ENCODE measurements at places on chromosomes 4 and X. TPM values are rescaled to one million over a fixed set of nuclear protein-coding genes. Genes with fewer than 3 reads are reported as not detected.
A peak's percentile ranks its signal among the peaks of the same experiment; 100 is the strongest.

Gene FAM9B
- total RNA-seq = not detected

Gene XKRX
- 0.35 TPM for total RNA-seq

Gene FAM53A
- 0.65 TPM for total RNA-seq

Gene GAGE1
- total RNA-seq = not detected

Gene HGFAC
- not detected for total RNA-seq

- H3K4me3 ChIP-seq = no peak overlapping the region
- H3K27ac ChIP-seq = no peak overlapping the region
- no peaks in the 10 kb centered on the region for H3K27me3 ChIP-seq
- H3K4me1 ChIP-seq = no peaks in the 10 kb centered on the region
Measured at GRCh38 chr4:130183766-130184165, 1087.8 kb downstream of the C4orf33 start.

DNA sequence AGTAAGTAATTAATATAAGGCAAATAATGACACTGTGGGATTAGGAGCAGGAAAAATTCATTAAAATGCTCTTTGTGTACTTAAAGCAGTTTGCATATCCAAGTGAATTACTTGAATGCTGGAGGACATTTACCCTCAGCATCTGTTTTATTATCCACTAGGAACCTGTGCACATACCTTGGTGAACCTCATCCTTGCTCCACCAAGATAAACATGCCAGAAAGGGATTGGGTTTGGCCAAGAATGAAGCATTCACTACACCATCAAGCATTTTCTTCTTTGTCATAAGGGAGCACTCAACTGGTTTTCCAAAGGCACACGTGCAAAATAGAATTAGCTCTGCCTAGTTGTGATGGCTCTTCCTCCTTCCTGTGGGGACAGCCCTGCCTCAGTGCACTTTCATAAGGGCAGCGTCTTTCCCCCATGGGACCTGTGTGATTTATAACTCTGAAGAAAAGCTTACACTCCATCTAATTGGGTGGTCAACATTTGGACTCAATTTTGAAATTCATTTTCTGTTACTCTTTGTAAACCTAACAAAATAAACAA, 291.7 kb downstream of the USP46 start:
- H3K36me3 ChIP-seq = no peaks in the 10 kb centered on the region
- H3K27ac ChIP-seq = no peak overlapping the region
- H3K4me1 ChIP-seq = no peaks in the 10 kb centered on the region
- H3K27me3 ChIP-seq = no peaks in the 10 kb centered on the region
- H3K4me3 ChIP-seq = no peak overlapping the region

DNA sequence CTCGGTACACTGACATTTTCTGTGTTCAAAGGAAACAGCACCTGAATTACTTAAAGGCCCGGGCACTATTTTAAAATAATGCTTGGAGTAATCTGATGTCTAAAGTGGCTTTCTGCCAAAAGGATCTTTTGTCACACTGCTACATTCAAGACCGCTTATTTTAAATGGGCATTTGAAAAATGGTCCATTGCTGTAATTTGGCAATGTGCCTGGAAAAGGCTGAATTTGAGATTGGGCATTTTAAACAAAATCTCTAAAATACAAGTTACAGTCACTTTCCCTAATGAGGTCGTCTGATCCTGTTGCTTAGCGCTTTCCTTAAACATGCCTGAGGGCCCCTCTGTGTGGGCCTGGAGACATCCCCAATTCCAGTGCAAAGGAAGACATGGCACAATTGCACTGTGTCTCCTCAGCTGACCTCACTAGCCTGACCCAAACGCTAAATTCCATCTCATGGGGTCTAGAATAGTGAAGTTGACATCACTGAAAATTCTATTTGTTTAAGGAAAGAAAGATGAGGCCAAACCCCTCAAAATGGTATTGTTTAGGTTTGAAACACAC, 214.2 kb downstream of the GPC3 start:
- H3K4me1 ChIP-seq = no peaks in the 10 kb centered on the region
- H3K36me3 ChIP-seq = no peaks in the 10 kb centered on the region
- no peak overlapping the region for H3K27ac ChIP-seq

DNA sequence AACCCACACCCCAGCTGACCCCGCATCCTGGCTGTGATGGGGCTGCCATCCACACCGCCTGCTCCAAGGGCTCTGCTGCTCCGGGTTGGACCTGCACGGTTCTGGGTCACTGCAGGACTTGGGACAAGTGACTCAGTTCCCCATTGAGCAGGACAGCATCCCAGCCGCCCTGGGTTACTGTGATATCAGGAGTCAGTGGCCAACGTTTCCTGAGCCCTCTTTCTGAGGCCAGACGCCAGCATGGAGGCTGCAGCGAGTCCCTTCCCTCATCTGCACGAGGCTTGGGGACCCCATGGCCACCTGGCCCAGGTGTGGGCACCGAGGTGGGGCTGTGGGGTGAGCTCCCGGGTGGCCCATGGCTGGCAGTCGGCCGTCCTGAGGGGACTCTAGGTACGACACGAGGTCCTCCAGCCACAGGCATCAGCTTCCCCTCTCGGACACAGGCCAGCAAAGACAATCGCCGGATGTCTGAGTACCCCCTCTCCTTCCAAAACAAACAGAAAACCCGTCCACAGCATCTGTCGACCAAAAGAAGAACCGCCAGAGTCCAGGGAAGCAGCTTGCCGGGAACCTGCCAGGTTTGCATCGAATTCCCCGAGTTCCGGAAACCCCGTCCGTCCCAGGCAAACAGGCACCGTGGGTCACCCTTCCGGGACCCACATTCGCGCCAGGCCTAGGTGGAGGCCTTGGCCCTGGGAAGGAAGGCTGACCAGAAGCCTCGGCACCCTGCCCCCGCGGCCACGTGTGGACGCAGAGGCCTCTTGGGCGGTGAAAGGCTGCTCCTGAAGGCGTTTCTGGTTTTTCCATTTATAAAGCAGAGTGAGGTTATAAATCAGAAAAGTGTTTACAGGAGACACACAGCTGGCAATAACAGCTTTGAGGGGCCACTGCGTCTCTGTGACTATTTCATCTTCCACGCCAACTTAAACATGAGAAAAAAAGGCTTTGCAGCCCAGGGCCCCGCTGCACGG, 136.0 kb downstream of the FAM53A start:
- no peak for DNase-seq
- H3K4me3 ChIP-seq = no peak overlapping the region
- no peaks in the 10 kb centered on the region for H3K36me3 ChIP-seq
- H3K27me3 ChIP-seq = peaks cover 7% of the 10 kb centered on the region
- H3K27ac ChIP-seq = no peak overlapping the region
- peaks cover 3% of the 10 kb centered on the region for H3K4me1 ChIP-seq

Gene NRK
- not detected for total RNA-seq

DNA sequence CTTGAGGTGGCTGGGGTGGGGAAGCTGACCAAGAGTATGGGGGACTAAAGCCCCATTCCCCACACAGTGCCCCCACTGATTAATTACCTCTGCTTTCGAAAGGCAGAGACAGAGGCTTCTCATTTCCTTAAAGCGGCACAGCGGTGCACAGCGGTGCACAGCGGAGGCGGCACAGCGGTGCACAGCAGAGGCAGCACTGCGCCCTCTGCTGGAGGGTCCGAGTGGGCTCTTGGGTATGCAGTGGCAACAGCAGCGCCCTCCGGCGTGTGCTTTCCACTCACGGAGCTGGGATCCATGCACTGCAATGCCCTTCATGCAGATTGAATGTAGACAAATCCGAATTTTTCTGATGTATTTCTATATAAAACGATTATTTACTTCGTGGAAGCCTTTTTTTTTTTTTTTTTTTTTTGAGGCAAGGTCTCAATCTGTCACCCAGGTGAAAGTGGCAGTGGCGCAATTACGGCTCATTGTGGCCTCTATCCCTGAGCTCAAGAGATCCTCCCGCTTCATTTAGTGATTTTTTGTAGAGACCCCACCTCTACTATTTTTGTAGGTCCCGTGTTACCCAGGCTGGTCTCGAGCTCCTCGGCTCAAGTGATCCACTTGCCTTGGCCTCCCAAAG, 19.7 kb upstream of the PRPS2 start:
- peak; percentile 73 for DNase-seq
- H3K27me3 ChIP-seq = peaks cover 22% of the 10 kb centered on the region
- no peaks in the 10 kb centered on the region for H3K36me3 ChIP-seq

DNA sequence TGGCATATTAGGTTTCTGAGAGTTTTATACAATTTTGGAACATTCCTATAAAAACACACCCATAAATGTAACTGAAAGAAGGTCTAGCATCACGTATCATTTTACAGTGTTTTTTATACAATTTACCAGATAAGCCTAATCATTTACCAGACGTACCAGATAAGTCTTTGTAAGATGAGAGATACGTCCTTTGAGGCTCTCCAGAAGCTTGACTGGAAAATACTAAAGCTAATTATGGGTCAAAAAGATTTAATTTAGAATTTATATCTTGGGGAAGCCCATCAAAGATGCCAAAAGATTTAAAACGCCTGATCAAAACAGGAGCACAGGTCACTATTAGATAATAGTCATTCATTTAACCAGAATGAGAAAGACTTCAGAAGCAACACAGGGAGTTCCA, 55.0 kb downstream of the RGS12 start:
- H3K4me3 ChIP-seq = no peak overlapping the region
- peaks cover 6% of the 10 kb centered on the region for H3K4me1 ChIP-seq
- H3K27ac ChIP-seq = no peak overlapping the region
- H3K36me3 ChIP-seq = peaks cover 5% of the 10 kb centered on the region

DNA sequence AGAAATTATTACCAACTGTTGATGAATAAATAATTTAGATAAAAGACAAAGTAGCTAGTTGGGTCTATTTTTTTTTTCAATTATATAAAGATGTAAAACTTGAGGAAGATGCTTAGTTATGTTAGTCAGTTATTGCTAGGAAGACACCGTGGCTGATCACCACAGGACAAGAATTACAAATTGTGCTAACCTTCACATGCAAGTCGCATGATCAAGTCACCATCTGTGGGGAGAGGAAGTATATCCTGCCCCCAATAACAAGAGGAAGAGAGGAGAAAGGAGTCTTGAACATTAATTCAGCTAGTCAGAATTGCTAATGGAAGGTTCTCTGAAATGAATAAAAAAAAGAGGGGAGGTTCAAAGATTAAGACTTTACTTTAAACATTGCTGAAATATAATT, 52.3 kb downstream of the CPEB2 start:
- peaks cover 5% of the 10 kb centered on the region for H3K4me1 ChIP-seq
- H3K36me3 ChIP-seq = peaks cover 47% of the 10 kb centered on the region
- H3K27ac ChIP-seq = no peak overlapping the region
- H3K4me3 ChIP-seq = no peak overlapping the region
- DNase-seq = no peak
- no peaks in the 10 kb centered on the region for H3K27me3 ChIP-seq

DNA sequence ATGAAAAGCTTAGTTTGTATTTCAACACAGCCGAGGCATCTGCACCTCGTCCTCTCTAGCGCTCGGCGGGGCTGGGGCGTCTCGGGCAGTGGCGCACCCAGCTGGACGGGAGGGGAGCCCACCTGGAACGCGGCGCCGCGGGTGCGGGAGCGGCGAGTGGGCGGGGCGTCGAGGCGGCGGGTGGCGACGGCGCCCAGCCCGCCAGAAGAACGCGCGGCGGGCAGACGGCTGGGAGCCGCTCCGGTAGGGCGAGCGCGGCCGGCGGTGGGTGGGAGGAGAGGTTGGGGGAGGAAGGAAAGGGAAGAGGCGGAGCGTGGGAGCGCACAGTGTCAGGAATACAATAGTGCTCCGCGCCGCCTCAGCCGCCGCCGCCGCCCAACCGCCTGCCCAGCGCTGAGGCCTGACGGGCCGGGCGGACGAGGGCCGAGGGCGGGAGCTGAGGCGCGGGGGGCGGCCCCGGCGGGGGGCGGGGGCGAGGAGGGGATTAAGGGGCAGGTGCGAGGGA, at the start of gene JADE3:
TSS of gene JADE3 (plus strand) at position 324 of the 505 bp plus-strand sequence. CDS start 72,474 bp downstream, outside the sequence.
- peaks cover 16% of the 10 kb centered on the region for H3K4me1 ChIP-seq
- H3K27ac ChIP-seq = no peak within 1 kb of the TSS
- peaks cover 53% of the 10 kb centered on the region for H3K27me3 ChIP-seq
- no peaks in the 10 kb centered on the region for H3K36me3 ChIP-seq
- peak within 1 kb of the TSS; percentile 73 for H3K4me3 ChIP-seq
- DNase-seq = peak; percentile 18

Gene RHOXF1
- not detected for total RNA-seq

GRCh38 chrX:44011506-44011905, 38.3 kb upstream of the NDP start:
- no peaks in the 10 kb centered on the region for H3K36me3 ChIP-seq
- no peak overlapping the region for H3K27ac ChIP-seq
- no peak for DNase-seq
- no peaks in the 10 kb centered on the region for H3K27me3 ChIP-seq
- H3K4me3 ChIP-seq = no peak overlapping the region
- H3K4me1 ChIP-seq = peaks cover 14% of the 10 kb centered on the region

DNA sequence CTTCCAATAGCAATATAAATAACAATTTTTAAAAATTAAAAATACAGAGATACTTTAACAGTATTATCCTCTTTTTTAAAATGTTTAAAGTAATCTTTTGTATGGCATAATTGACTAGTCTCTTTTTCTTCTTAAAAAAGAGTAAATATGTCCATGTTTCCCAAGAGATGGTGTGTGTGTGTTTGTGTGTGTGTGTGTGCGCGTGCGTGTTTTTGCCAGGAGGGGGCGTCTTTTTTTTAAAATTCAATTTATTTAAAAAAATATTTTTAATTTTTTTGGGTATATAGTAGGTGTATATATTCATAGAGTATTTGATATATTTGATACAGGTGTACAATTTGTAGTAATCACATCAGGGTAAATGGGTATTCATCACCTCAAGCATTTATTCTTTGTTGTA, 1073.7 kb downstream of the PCDH7 start:
- no peaks in the 10 kb centered on the region for H3K36me3 ChIP-seq
- H3K4me1 ChIP-seq = no peaks in the 10 kb centered on the region
- H3K27me3 ChIP-seq = no peaks in the 10 kb centered on the region
- no peak overlapping the region for H3K4me3 ChIP-seq

DNA sequence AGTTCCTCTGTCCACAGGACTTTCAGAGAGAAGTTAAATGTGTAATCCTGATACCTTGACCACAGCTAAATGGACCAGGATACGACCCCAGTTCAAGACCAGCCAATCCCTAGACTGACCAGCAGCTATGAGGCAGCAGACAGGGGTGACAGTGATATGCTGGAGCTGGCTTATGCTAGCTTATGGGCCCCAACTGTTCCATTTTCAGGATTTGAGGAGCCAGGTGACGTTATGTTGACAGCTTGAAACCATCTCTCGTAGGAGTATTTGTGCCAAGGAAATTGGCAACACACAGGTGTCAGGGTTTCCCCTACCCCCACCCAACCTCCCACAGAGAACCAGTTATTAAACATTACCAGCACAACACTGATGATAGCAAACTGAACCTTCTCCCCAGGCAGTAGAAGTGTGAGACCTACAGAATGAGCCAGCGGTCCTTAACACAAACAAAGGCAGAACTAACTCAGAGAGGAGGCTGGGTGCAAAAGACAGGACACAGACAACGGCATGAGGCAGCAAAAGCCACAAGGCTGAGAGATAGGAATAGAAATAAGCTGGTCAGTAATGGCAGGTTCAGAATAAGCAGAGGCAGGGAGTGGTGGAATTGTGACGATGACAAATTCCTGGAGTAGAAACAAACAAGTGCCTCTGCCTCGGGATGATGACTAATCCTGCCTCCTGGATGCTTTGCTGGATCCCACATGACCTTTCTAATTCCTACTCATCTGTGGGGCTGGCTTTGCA, 85.6 kb upstream of the CPEB2 start:
- H3K27me3 ChIP-seq = peaks cover 3% of the 10 kb centered on the region
- H3K4me1 ChIP-seq = no peaks in the 10 kb centered on the region
- H3K4me3 ChIP-seq = no peak overlapping the region
- H3K36me3 ChIP-seq = no peaks in the 10 kb centered on the region
- DNase-seq = no peak
- H3K27ac ChIP-seq = no peak overlapping the region

Gene RHOXF2B
- total RNA-seq = not detected

Gene FOXP3
- total RNA-seq = 18.4 TPM

Gene SLITRK4
- total RNA-seq = not detected

All from activated CD4-positive, alpha-beta memory T cell treated with anti-CD3 and anti-CD28 coated beads, Interleukin-2, amount 10 ng/mL, durations not matched to agents 7 days and 5 days (primary cell).